ENCODE measurements at places on chromosomes 16 and 17.

DNA sequence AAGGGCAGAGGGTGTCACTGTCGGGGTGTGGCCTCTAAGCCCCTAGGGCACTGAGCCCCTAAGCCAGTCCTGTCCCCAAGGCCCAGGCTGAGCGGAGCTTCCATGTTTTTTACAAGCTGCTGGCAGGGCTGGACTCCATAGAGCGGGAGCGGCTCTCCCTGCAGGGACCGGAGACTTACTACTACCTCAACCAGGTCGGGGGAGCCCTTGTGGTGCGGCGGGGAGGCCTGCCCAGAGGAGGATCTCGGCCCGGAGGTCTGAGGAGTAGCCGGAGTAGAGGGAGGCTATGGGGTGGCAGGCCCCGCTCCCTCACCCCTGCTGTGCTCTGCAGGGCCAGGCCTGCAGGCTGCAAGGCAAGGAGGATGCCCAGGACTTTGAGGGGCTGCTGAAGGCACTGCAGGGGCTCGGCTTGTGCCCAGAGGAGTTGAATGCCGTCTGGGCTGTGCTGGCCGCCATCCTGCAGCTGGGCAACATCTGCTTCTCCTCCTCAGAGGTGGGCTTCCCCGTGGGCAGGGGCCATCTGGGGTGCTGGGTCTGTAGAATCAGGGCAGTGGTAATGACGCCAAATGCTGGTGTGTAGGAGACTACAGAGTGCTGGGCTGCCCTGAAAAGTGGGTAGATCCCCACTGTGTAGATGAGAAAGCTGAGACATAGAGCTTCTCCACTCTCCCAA, 4.9 kb downstream of the MYO15B start:
- DNase-seq = no peak

DNA sequence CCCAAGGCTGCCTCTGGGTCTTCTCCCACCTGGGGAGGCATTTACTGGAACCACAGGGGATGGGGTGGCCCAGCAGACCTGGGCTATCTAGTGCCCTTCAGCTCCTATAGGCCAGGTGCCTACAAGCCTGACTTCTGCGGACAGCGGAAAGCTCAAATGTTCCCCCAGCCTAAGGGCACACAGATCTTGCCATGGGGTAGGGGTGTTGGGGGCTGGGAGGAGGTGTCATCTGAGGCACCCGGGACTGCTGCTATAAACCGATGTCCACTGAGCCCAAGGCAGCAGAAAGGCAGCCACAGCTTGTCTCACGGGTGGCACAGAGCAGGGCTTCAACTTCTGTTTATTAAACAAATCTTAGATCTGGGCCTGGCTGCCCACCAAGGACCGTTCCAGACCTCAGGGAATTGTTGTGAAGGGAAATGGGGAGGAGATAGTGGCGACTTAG, 3.6 kb downstream of the MYO1C start:
- no peak for DNase-seq

DNA sequence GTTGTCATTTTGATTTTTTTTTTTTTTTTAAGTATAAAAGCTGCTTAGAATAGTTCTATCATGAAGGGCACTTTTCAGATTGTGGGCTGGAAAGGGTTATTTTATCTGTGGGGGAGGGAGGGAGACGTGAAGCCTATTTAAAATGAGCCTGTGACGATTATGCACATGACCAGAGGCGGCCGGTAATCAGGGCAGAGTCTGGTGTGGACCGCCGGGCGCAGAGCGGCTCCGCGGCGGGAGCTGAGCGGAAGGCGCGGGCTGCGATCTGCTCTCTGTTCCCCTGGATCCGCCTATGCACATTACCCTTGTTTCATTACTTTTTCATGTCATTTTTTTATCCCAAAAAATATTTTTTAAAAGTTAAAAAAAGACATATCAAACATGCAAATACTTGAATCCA, 23.5 kb downstream of the TMC6 start:
- no peak for DNase-seq

GRCh38 chr17:887551-888209, 91.9 kb downstream of the NXN start:
- DNase-seq = no peak

DNA sequence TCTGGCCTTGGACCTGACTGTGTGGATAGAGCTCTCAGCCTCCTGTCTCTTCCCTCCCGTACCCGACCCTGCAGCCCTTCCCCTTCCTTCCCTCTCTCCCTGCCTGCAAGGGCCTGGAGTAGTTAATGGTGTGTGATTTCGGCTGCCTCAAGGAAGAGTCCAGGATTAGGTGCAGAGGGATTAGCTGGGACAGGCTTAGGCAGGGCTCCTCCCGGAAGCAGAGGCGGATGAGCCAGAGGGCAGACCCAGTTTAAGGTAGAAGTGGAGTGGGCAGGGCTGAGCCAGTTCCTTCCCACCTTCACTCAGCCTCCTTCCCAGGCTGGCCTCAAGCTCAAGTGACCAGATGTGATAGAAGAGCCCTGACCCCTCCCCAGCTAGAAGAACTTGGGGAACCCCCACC, 16.8 kb downstream of the GUCY2D start:
- no peak for DNase-seq
